Omental fat pad (tissue), 4 donors: ENCODE measurements at places on chromosomes 7 and 10.

GRCh38 chr10:116110736-116111135, 162.3 kb downstream of the GFRA1 start:
- DNase-seq = no peak

- no peak for DNase-seq
These were observed at the start of gene SLC26A4 for GRCh38 chr7:107660381-107661080. TSS of gene SLC26A4 (plus strand) at chr7:107660828. CDS start at chr7:107661642, 814 bp downstream.

- DNase-seq = no peak
These were observed 561 bp downstream of the SHTN1 start for GRCh38 chr10:117004227-117005025.

DNA sequence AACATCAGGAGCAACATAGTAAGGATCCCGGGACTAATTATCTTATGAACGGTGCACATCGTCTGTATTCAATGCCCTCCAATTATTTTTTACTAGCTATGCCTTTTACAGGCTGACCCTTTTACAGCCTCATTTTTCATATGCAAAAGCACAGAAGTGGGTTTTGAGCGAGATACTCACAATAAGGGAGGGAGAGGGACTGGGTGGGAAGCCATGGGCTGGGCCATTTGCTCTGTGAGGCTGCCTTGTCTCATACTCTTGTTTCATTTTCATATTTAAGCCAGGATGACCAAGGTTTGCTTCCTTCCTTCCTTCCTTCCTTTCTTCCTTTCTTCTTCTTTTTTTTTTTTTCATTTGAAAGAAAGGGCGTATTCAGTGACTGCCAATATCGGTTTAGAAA, 259.3 kb downstream of the TRIL start:
- no peak for DNase-seq

DNA sequence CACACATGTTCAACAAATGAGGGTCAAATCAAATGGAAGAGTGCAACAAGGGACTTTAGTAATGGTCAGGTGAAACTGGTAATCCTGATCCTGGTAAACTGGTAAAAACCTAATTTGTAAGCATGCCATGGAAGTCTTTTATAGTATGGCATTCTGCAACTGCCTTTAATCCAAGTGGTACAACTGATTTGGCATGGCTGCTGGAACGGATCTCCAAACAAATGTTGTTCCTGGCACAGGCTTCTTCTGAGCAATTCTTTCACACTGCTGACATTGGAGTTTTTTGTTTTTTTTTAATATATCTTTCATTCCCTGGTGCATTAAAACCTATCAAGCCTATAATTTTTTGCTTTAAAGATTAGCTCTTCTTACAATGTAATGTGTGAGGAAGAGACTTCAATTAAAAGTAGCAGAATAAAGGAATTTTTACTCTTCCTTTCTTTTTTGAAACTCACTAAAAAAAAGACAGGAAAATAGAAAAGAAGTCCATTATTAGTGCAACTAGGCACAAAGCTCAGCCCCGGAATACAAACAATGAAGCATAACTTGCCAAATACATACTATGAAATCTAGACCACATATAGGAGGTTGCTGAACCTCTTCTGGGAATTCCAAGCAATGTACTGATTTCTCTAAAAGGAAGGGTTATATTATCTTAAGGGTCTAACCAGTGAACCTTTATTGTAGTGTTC, 79.3 kb upstream of the OIT3 start:
- no peak for DNase-seq

DNA sequence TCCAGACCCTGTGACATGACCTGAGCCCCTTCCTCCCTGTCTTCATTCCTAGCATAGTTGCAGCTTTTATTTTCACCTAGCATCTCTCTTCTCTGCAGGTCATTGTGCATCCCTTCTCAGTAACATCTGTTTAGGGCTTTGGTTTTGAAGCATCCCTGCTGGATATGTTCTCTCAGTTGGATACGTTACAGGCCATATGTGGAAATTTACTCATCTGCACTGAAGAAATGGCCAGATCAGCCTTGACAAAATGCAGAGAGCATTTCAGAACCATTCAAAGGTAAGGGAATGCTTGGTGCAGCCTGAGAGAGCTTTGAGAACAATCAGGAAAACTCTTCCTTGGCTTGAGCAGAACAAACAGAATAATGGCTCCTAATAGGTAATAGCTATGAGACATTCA, 647.0 kb downstream of the KCNMA1 start:
- no peak for DNase-seq

- no peak for DNase-seq
These were observed 3.4 kb downstream of the H2BK1 start for GRCh38 chr7:151206914-151207313.

- DNase-seq = no peak
These were observed 109.7 kb upstream of the NAMPT start for GRCh38 chr7:106394526-106394925.

DNA sequence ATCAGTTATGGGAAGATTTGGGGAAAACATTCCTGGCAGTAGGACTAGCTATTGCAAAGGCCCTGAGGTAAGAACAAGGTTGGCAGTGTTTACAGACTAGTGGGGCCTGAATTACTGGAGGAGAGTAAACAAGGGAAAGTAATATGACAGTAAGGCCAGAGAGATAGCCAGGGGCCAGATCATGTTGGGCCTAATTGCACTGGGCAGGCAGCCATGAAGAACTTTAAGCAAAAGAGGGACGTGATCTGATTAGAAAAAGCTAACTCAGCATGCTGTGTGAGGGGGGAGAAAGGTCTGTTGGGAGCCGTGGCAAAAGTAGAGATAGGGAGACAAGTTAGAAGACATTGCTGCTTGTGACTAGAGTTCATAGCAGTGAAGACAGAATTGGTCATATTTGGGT, 9.2 kb downstream of the NUP42 start:
- DNase-seq = no peak

GRCh38 chr7:93920496-93921182, 896 bp upstream of the GNG11 start:
- no peak for DNase-seq

- DNase-seq = no peak
These were observed 126.6 kb upstream of the PARD3 start for GRCh38 chr10:34941471-34942357.

GRCh38 chr7:42483886-42484285, 246.9 kb upstream of the GLI3 start:
- no peak for DNase-seq

GRCh38 chr7:75645570-75645969, 93.2 kb downstream of the HIP1 start:
- DNase-seq = no peak

DNA sequence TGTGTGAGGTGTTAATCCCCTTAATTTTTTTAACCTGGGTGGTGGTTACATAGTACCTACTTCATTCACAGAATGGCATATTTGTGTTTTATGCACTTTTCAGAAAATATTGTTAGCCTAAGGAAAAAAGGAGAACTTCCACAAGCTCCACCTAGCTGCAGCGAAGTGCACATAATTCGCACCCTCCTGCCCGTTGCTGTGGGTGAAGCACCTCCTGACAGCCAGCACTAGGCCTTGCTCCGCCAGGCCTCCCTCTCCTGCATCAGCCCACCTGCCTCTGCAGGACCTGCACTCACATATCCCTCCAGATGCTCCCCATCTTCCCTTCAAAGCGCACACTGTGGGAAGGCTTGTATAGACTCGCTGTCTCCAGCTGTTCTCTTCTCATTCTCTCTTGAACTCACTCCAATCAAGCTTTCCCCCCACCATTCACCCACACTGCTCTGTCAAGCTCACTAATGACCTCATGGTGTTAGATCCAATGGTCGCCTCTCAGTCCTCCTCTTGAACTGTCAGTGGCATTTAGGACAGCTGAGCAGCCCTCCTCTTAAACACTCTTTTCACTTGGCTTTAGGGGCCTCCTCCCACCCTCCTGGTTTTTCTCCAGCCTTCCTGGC, 20.7 kb upstream of the GRID1 start:
- no peak for DNase-seq

GRCh38 chr7:44985033-44985695, 6.3 kb upstream of the MYO1G start:
- DNase-seq = no peak

DNA sequence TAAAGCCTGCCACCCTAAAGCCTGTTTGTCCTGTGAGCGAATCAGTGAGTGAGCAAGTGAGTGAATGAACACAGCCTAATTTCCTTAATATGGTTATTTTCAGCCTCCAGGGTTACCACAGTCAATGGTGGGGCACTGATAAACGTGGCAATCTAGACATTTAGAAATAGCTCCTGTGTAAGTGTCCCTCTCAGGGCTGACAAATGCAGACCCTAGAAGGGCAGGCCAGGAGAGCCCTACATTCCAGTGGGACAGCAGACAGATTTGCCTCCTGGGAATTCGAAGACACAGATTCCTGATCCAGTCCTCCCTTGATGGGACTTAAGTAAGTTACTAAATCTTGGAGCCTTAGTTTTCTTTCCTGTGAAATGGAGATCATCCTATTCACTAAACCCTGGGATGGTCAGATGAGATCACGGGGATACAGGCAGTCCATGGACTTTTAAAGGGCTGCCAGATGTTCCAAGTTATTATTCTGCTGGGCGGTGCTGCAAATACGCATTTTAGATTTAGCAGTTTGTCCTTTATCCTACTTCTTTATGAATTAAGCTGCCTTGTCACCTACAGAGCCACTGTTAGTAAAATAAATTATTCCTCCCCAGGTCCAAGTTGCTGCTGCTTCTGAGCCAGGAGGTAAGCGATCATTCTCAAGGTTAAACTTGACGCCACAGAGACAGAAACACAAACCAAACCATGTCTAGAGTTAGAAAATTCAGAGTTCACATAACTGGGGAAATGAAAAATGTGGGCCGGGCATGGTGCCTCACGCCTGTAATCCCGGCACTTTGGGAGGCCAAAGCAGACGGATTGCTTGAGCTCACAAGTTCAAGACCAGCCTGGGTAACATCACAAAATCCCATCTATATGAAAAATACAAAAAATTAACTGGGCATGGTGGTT, 54.8 kb upstream of the TM9SF3 start:
- no peak for DNase-seq

- DNase-seq = no peak
These were observed 1.5 kb downstream of the KMT2E start for GRCh38 chr7:105015390-105015965.

GRCh38 chr10:69649786-69650550, 19.9 kb downstream of the FAM241B start:
- DNase-seq = no peak

DNA sequence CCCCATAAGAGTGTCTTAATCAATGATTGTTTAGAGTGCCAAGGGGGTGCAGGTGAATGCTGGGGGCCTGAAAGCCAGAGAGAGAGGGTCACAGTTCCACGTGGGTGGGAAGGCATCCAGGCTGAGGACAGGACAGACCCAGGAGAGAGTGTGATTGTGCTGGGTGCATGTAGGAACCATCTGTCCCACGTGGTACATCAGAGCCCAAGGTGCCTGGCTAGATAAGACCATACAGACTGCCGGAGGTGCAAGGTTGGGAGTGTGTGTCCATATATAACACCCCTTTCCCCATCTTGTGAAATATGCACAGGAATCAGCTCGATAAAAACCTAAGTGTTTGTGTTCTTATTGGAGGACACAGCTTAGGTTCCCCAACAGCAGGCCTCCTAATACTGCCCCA, 85.5 kb downstream of the WIPF3 start:
- DNase-seq = no peak

- DNase-seq = no peak
These were observed 2.4 kb downstream of the MKX start for GRCh38 chr10:27743012-27743876.

GRCh38 chr7:126840869-126841268, 411.9 kb downstream of the GRM8 start:
- DNase-seq = no peak

- DNase-seq = no peak
These were observed 76.0 kb upstream of the SEMA3D start for GRCh38 chr7:85262891-85263290.

GRCh38 chr10:130990486-130990885, 321.0 kb downstream of the TCERG1L start:
- DNase-seq = no peak

DNA sequence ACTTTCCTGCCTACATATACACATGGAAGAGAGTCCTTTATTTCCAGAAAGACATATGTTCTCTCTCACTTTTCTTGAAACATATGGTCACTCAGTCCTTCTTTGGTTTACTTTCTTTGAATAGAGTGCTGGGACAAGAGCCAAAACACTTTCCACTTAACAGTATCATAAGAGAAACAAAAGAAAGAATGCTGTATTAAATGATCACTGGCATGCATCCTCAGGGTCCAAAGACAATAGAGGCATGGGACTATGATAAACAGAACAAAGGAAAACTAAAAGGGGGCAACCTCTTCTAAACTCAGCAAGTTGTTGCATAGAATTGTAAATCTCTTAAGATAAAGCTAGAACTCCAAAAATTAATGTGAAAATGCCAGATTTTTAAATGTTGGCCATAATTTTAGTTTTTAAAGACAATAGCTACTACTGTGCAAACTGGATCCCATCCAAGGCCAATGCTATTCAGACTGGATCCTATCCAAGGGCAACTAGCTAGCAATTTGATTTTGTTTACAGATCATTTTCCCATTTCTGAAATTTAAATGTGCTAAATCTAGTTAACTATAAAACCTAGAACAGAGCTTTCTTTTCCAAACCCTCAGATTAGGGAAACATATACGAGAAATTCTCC, 687.5 kb downstream of the SORCS3 start:
- DNase-seq = no peak

- no peak for DNase-seq
These were observed 17.8 kb upstream of the CCNJ start for GRCh38 chr10:96025566-96025965.

DNA sequence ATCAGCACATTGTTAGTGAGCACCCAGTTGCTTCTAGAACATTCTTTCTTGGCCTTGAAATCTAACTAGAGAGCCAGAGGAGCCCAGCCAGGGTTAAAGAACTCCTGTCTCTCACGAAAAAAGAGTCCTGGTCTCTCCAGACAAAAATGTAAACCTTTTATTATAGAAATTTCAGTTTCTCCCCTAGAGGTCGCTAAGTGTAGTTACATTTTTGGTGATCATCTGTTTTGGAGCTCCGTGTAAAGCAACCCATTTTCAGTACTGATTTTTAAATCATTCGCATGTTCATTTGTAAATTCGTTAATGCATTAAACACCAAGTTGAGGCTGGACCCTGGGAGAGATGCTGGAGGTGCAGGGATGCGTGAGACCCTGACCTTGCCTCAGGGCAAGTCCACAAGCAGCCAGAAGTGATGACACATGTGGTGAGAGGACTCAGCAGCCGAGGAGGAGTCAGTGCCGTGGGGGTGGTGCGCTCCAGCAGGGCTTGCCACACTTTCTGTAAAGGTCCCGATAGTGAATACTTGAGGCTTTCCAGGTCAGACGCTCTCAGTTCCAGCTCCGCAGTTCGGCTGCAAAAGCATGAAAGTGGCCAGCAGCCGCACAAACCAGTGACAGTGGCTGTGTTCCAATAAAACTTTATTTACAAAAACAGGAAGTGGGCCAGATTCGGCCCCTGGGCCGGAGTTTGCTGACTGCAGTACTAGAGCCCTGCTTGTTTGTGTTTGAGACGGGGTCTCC, 578.6 kb upstream of the FOXK1 start:
- DNase-seq = no peak

- DNase-seq = no peak
These were observed 39.3 kb downstream of the SEC23IP start for GRCh38 chr10:119931871-119932270.

GRCh38 chr10:28241741-28242399, 61.0 kb downstream of the MPP7 start:
- no peak for DNase-seq
